ENCODE measurements at places on chromosomes 1 and 21.
A peak's percentile ranks its signal among the peaks of the same experiment; 100 is the strongest.

GRCh38 chr1:16405441-16405840 lies 31.8 kb downstream of the SPATA21 start:
- no peak for DNase-seq

DNA sequence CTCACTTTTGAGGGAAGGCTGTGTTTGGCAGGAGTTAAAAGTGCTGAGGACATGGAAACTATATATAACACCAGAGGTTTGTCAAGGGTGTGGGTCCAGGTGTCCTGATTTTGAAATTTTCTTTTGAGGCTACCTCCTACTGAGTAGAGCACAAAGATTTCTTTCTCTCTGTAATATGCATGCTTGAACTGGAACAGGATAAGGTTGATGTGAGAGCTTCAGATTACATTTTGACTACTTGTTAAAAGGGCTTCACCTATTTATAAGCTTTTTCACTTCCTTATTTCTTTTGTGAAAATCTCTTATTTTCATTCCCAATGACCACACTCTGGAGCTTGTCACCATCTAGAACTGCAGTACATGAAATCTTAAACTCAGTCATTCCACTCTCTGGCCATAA lies 59.8 kb upstream of the PLA2G4A start:
- no peak for DNase-seq

- no peak for DNase-seq
Measured at GRCh38 chr1:223861904-223862303, 16.2 kb upstream of the TP53BP2 start.

DNA sequence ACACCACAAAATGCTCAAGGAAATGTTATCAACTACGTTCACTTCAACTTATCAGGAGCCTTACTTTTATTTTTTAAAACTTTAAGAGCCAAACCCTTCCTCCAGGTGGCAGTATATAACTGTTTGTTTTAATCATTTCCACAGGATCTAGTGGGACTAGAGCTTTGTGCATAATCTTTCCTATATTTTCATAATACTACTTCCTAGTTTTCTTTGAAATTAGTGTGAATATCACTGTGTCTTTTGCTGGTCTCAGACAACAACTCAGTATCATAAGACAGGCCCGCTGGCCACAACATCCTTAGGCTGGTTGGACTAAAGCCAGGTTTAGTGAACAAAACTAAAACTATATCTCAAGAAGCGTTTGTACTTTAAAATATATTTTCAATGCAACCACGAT lies 145.5 kb downstream of the TIAM1 start:
- peak; percentile 52 for DNase-seq

GRCh38 chr1:25458541-25459298 lies 28.0 kb downstream of the MACO1 start:
- DNase-seq = no peak

All from DMS79 treated with DMSO at 0.1 percent for 48 hours (cell line).